ENCODE measurements at places on chromosomes 5 and 9. TPM values are rescaled to one million over a fixed set of nuclear protein-coding genes. Genes with fewer than 3 reads are reported as not detected.

The FCN2 gene
- total RNA-seq = not detected

The CYSTM1 gene
- 16.8 TPM for total RNA-seq

The FOXD4L3 gene
- total RNA-seq = 0.21 TPM

The ROPN1L gene
- 2.4 TPM for total RNA-seq

The CAMK4 gene
- total RNA-seq = 91.1 TPM

The SNCAIP gene
- total RNA-seq = not detected

The MARCOL gene
- total RNA-seq = not detected

The GDA gene
- not detected for total RNA-seq

The TENT4A gene
- total RNA-seq = 37.4 TPM

The CERCAM gene
- total RNA-seq = 12.2 TPM

The NPM1 gene
- 1,897 TPM for total RNA-seq

The RNF208 gene
- 2.9 TPM for total RNA-seq

The NME5 gene
- not detected for total RNA-seq

The KIAA1958 gene
- 11.6 TPM for total RNA-seq

The CCNJL gene
- total RNA-seq = 0.23 TPM

The GARIN3 gene
- not detected for total RNA-seq

The PCDHAC1 gene
- not detected for total RNA-seq

The PTGR1 gene
- 1.0 TPM for total RNA-seq

The ISL1 gene
- not detected for total RNA-seq

The GLDC gene
- total RNA-seq = 6.3 TPM

The DCTN4 gene
- total RNA-seq = 41.9 TPM

The LHX2 gene
- not detected for total RNA-seq

The LRRC26 gene
- not detected for total RNA-seq

The ACSL6 gene
- 7.0 TPM for total RNA-seq

The LRRC14B gene
- not detected for total RNA-seq

The DRD1 gene
- not detected for total RNA-seq

The LAMC3 gene
- total RNA-seq = 0.06 TPM

The TMOD1 gene
- total RNA-seq = 1.0 TPM

The HTR4 gene
- total RNA-seq = not detected

The FAM78A gene
- 76.8 TPM for total RNA-seq

The PCDHGB3 gene
- total RNA-seq = 0.41 TPM

The TMEM252 gene
- total RNA-seq = not detected

The FAM120A gene
- 143 TPM for total RNA-seq

The ZNF454 gene
- total RNA-seq = not detected

The GLRA1 gene
- total RNA-seq = not detected

The C5 gene
- 3.0 TPM for total RNA-seq

The MCIDAS gene
- total RNA-seq = 0.21 TPM

The EQTN gene
- not detected for total RNA-seq

The TCERG1 gene
- total RNA-seq = 104 TPM

The IL9 gene
- total RNA-seq = not detected

The PIP5K1B gene
- 23.2 TPM for total RNA-seq

The PSAT1 gene
- 72.8 TPM for total RNA-seq

The GABRA1 gene
- total RNA-seq = not detected

The KCNN2 gene
- total RNA-seq = not detected
